ENCODE measurements at places on chromosomes 4 and X.

DNA sequence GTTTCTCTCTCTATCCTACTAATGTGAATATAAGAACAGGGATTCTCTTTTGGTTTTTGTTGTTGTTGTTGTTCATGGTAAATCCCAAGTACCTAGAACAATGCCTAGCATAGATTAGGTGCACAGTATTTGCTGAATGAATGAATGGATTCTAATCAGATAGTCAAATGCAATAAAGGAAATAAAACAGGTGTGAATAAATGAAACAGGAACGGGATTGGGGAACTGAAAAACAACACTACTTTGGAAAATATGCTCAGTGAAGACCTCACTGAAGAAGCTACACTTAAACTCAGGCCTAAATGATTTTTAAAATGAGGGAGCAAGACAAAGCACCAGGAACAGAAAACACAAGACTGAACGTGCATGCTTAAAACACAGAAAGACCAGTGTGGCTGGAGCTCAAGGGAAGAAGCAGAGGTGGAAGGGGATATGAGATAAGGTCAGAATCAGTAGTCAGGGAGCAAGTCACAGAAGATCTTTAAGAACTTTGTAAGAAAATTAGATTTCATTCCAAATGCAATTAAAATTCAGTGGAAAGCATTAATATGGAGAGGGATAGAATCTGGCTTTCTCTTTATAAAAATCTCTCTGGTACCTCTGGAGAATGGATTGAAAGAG lies 144.7 kb downstream of the ZAR1 start:
- DNase-seq: no peak

DNA sequence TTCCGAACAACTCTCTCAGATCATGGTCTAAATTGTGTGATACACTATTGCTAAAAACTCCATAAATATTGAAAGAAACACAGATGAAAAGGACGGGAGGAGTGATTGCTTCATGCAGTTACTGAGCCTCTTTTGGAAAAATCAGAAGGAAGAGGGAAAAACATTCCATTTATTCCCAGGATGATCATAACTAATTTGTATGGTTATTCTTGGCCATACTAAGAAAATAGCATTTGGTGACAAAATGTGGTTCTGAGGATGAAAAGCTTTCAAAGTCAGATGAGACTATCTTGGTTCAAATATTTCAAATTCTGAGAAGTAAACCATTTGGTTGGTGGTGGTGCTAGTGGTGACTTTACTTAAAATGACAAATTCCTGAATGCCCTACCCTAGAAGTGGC lies 305.4 kb upstream of the LDB2 start:
- no peak for DNase-seq

DNA sequence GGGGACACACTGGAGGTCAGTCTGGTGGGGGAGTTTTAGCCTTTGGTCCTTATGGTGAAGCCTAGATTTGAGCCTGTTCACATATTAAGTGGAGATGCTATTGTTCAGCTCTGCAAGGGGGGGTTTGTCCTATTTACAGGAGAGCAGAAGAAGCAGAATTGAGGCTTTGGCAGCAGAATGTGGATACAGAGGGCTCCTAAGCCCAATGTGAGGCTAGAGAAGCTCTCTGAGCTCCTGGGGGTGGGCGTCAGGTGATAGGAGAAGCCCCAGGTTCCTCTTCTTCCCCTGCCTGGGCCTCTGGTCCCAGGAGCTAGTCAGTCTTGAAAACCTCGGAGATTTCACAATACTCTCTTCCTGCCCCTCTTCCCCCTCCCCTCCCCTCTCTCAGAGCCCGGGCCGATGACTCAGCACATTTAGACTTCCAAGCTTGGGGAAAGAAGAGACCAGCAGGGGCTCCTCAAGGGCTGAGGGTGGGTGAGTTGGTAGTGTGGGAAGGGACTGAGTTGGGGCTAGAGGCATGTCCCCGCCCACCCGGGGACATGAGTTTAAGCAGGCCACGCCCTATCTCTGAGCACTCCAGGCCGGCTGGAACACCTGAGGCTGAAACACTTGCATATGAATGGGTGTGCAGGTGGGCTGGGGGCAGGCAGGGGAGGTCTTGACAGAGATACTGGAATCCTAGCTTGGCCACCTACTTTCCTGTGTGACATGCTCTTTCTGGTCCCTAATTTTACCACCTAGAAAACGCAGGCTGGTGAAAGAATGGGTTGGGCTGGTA lies 3.4 kb downstream of the TFE3 start:
- no peak for DNase-seq

- no peak for DNase-seq
Observed at GRCh38 chrX:140439476-140439875, 65.4 kb downstream of the SOX3 start.

DNA sequence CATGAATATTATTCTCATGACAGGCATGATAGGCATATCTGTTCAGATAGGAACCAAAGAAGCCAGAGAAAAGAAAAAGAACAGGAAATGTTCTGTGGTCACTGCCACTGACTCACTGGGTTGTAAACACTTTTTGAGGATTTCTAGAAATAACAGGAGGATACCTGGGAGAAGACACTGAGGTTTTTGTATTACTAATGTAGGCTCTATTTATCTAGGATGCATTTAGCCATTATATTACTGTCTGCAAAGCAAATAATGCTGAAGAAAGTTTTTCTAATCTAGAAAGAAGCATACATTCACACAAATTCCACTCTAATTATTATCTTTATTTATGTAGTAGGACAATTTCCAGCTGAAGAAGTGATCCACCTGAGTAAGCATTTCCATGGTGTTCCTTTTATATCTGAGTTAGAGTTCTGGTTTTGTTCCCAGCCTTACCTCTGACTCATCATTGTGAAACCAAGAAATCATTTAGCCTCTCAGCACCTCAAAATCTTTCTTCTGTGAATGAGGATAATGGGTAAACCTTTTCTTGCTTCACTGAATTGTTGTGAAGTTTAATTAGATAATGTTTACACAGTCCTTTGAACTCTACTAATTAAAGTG lies 40.2 kb upstream of the EPGN start:
- no peak for DNase-seq

DNA sequence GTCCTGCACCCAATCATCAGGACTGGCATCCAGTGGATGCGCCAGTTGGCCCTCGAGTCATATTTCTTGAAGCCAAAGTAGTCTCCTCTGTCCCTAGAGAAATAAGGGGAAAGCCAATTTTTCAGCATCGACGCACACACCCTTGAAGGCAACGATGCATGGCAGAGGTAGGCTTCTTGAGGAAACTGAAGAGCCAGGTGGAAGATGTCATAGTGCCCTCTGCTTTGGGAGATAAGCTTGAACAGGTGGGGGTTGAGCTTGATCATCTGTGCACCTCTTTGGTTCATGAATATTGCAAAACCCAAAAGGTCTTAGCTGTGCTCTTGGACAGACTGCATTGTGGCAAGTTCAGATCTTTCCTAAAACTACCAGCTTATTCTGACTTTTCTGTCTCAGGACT lies 34.6 kb upstream of the WDR1 start:
- DNase-seq: no peak

DNA sequence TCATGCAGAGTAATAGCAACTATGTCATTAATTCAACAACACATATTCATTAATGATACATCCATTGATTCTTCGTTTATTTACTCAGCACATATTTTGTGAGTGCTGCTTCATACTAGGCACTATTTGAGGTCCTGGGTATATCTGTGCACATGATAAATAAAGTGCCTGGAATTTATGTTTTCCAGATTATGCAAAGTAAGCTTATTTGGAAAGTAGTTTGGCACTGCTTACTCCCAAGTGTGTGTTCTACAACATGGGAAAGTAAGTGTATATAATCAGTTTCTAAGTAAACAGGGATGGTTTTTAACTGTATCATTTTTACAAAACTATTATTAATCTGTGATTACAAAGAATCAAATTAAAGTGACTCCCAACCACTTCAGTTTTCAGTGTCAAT lies 16.8 kb upstream of the EPGN start:
- DNase-seq: no peak

DNA sequence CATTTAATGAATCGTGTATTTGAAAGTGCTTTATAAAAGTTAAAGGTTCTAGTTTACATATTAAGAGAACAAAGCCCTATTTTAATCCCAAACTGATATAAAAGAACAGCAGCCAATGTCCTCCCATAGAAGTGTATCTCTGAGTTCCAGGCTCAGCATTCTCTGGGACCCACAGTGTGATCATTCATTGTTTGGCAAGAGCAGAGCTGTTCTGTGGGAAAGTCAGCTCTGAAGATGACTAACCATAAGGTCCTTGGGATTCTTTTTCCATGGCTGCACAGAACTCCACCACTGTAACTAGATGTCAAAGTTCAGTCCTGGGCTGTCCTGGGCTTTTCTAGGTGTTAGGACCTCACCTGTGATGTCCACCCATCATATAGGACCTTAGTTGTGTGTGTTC lies 157.0 kb upstream of the TLL1 start:
- DNase-seq: no peak

DNA sequence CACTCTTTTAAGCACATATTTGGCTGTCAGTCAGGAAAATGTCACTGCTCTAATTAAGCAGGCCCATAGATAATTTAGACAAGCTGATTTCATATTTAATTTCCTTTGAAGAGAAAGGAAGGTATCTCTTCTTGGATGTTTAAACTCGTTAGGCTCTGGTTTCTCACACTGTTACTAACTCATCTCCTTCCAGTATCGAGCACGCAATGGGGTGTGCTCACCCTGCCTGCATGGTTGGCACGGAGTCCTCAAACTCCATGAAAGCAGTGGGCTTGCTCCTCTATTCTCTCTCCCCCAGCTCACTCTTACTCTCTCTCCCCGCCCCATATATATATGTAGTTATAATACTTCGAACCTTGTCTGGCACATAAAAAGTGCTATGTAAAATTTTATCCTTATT lies 76.9 kb downstream of the EGF start:
- DNase-seq: no peak

DNA sequence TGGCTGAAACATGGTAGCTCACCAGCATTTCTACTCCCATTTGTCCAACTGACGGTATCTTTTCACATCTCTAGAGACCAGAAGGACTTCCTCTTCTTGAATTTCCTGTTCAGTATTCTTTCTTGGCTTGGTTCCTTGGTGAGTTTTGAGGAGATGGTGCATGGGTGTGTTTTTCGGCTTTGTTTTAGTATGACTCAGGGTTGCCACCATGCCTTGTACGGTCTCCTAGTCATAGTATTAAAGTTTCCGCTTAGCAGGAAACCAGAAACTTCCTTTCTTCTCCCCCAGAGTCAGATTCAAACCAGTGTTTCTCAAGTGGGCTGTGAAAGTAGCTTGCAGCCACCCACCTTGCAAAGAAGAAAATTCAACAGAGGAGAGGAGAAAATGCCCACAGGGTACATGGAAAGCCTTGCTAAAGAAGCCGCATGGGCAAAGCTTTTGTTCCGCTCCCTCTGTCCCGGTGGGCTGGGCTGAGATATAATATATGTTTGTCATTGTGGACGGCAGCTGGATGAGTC lies 5.7 kb downstream of the CD99 start:
- no peak for DNase-seq

DNA sequence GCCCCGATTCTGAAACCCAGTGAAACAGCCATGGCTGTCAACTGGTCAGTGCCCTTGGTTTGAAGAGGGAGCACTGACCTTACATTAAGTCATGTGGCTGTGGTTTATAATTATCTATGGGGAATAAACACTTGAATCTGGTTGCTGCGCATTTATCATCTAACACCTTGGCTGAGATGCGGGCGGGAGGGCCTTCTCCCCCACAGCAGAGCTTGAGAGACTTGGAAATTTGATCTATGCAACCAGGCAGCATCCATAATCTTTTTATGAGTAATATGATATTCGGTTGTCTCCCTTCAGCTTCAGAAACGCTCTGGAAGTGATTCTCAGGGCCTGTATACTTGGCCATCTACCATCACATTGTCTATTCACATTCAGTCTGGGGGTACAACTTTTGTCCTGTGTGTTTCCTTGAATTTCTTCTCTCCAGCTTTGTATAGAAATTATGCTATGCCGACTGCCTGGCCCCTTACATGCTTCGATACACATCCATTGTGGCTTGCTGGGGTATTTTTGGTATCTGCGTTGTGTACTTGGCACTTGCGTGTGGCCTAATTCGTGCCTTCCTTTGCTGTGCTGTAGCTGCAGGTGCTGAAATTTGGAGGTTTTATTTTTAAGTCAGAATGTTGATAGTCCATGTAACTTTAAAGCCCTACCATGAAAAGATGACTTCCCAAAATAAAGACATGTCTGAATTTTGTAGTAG lies 321.6 kb downstream of the ARHGAP10 start:
- no peak for DNase-seq

DNA sequence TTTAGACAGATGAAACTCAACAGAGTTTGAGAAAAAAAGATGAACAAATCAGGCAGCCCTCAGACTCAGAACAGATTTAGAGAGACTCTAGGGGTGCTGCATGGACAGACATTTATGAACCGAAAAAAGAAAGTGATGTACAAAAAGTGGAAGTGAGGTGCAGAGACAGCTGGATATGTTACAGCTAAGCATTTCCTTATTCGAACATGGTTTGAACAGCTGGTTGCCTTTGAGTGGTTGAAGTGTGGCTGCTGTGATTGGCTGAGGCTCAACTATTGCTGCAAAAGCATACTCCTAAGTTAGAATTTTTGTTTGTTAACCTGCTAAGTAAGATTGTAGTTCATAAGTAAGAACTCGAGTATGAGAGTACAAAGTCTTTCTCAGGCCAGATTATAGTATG lies 331.5 kb upstream of the PABPC4L start:
- DNase-seq: no peak

GRCh38 chr4:131974730-131975129 lies 1174.4 kb upstream of the PCDH10 start:
- DNase-seq: no peak

DNA sequence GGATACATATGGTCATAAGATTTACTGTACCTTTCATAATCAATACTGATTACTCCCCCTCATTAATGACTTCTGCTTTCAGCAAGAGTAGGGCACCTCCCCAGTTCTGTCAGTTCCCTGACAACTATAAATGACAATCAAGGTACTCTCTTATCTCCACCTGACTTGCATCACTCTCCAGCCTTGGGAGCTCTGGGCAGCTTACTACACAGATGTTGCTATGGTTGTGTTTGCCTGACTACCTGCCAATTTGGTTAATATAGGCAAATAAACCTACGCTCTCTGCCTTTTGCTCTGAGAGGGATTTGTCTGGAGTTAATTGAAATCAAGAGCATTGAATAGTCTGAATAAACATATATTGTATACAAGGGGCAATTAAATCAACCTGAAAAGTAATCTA lies 22.8 kb upstream of the MAP7D3 start:
- DNase-seq: no peak

DNA sequence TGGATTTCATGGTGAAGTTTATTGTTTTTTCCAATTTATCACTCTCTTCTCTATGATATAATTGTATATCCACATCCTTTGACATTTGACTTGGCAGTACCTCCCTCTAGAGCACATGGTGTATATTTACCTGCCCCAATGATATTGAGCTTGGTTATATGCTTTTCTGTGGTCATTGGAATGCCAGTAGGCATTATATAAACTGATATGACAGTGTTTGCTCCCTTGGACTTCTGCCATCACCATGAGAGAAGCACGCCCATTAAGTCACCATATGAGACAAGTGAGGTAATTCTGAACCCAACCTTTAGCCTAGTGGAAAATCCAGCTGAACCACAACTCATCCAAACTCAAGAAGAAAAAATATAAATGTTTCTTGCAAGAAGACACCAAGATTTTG lies 2761.5 kb downstream of the ARAP2 start:
- no peak for DNase-seq
